ENCODE measurements at places on chromosomes 12 and 14. TPM values are rescaled to one million over a fixed set of nuclear protein-coding genes. Genes with fewer than 3 reads are reported as not detected.

Gene CARMIL3
- 0.34 TPM for total RNA-seq

Gene KLRG1
- under 0.01 TPM for total RNA-seq

Gene B3GNT4
- total RNA-seq = 0.68 TPM

Gene KLRK1
- not detected for total RNA-seq

Gene LMO3
- total RNA-seq = 0.34 TPM

Gene GLS2
- total RNA-seq = 7.2 TPM
